ENCODE measurements at places on chromosomes 3 and 15.
A peak's percentile ranks its signal among the peaks of the same experiment; 100 is the strongest.

GRCh38 chr3:41684797-41685735 lies 276.8 kb downstream of the ULK4 start:
- no peak for DNase-seq

DNA sequence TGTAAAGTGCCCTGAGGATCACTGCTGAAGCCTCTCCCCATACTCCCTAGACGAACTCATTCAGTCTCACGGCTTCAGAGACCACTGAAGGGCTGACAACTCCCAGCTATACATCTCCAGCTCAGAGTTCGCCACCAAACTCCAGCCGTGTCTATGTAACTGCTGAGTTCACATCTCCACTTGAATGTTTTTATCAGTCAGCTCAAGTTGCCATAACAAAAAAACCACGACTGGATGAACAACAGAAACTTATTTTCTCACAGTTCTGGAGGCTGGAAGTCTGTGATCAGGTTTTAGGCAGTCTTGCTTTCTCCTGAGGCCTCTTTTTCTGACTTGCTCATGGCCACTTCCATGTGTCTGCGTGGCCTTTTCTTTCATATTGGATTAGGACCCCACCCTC lies 223.0 kb upstream of the LRRFIP2 start:
- no peak for DNase-seq

DNA sequence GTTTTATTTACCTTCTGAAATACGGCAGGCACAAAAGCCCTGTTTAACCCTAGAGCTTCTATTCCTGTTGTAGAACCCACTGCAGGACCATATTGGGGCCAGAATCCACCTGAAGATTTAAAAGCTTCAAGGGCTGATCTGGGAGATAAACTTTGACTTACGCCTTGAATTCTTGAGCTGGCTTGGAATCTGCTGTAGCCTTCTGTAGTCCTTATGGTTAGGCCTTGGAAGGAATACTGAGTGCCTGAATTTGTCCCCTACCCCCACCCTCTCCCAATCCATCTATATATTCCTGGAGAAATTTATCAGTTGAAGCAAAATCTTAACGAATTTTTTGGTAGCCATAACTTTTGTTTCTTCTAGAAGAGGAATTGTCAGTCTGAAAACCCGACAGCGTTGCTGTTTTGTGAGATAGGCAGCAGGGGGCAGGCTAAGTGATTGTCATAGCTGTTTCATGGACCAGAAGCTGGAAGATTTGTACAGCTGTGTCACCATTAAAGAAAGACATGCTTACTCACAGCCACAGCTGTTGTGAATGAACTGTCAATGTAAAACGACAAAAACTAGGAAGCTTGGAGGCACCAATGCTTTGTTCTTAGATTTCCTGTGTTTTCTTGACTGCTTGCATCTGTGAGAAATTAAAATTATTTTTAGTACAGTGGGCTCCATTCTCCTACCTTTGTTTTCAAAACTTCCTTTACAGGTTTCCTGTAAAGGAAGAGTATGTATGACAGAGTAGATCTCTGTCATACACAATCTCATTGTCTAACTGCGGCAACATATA lies 12.8 kb downstream of the LXN start:
- no peak for DNase-seq

GRCh38 chr15:76932135-76932966 lies 802 bp downstream of the RCN2 start:
- no peak for DNase-seq

DNA sequence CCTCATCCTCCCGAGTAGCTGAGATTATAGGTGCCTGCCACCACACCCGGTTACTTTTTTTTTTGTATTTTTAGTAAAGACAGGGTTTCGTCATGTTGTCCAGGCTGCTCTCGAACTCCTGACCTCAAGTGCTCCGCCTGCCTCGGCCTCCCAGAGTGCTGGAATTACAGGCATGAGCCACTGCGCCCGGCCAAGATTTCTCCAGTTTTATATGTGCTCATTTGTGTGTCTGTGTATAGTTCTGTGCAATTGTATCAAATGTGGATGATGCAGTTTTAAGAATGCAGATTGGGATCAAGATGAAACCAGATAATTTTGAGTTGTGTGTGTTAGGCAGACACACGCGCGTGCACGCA lies 68.3 kb downstream of the SLCO3A1 start:
- no peak for DNase-seq

DNA sequence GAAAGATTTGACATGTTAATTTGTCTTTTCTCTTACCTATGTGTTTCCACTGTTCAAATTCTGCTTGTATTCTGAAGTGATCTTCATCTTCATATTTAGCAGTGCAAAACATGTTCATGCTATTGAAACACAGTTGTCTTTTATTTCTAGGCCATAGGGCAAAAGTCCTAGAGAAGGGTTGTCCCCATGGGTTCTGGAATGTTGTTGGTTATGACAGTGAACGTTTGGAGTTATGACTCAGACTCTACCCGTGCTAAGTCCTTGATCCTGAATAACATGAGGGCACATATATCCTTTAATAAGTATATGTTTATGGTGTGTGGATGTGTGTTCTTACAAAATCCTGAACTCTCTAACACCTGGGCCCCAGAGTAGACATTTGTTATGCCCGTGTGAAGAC lies 23.0 kb upstream of the ARPP21 start:
- no peak for DNase-seq

DNA sequence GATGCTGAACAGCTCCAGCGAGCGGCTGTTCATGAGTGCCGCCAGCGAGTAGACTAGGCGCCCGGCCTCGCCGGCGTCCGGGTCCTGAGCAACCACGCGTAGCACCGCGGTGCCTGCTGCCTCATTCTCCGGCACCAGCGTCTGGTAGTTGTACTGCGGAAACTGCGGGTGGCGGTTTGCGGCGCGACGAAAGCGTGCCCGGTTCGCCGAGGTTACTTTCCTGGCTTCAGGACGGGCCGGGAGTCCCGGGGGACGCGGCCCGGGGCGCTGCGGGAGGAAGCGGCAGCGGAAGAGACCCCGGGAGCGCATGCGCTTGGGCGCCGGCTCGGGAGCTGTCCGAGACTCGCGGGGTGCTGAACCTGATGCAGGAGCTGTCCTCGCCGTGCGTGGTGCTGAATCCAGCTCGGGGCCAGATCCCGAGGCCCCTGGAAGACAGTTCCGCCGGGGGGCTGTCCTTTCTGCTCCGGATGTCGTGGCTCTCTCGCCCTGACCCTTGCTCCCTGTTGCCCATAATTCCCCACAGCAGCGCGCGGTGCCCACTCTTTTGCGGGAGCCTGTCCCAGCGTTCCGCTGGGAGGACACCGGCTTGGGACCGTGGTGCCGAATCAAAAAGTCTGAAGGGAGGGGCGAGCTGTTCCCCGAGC lies 1.1 kb downstream of the CELSR3 start:
- DNase-seq, result peak; percentile 82
